Mesangial cell (primary cell): ENCODE measurements at places on chromosomes 3 and 15. TPM values are rescaled to one million over a fixed set of nuclear protein-coding genes. Genes with fewer than 3 reads are reported as not detected.

ERC2 gene
- total RNA-seq = 1.8 and 3.1 TPM in 2 replicates

ZNF80 gene
- not detected in 2 replicates for total RNA-seq

SLC2A2 gene
- total RNA-seq = 1.9 TPM in 1 of 2 replicates, not detected in the other

SAMD7 gene
- not detected in 2 replicates for total RNA-seq

MYZAP gene
- total RNA-seq = under 0.01 and 0.81 TPM in 2 replicates

LEKR1 gene
- 0.38 and 0.65 TPM in 2 replicates for total RNA-seq

GRM2 gene
- 0.16 TPM in 1 of 2 replicates, not detected in the other for total RNA-seq

SNX22 gene
- under 0.01 and 0.25 TPM in 2 replicates for total RNA-seq

SLC7A14 gene
- 0.13 TPM in 1 of 2 replicates, not detected in the other for total RNA-seq

COPG1 gene
- 142 and 172 TPM in 2 replicates for total RNA-seq

ISG20 gene
- total RNA-seq = 2.6 and 5.7 TPM in 2 replicates

SH2D7 gene
- not detected in 2 replicates for total RNA-seq

CHL1 gene
- 5.2 TPM in 1 of 2 replicates, not detected in the other for total RNA-seq

AGTR1 gene
- total RNA-seq = 0.13 and 0.16 TPM in 2 replicates

ANKUB1 gene
- not detected in 2 replicates for total RNA-seq

MST1R gene
- 0.65 and 2.0 TPM in 2 replicates for total RNA-seq

INSYN1 gene
- total RNA-seq = 0.81 and 3.8 TPM in 2 replicates

LRRN1 gene
- 1.1 and 1.6 TPM in 2 replicates for total RNA-seq

ERICH6 gene
- total RNA-seq = not detected in 2 replicates

HTR3E gene
- total RNA-seq = not detected in 2 replicates

MNS1 gene
- 1.1 and 1.5 TPM in 2 replicates for total RNA-seq

CGNL1 gene
- 5.9 and 45.4 TPM in 2 replicates for total RNA-seq

U2SURP gene
- total RNA-seq = 13.6 and 20.5 TPM in 2 replicates

GOLGA6L9 gene
- 0.81 and 1.1 TPM in 2 replicates for total RNA-seq

PIGZ gene
- 0.98 and 6.6 TPM in 2 replicates for total RNA-seq

IL17RB gene
- 0.49 and 0.63 TPM in 2 replicates for total RNA-seq

CACNA1D gene
- total RNA-seq = 0.49 and 8.0 TPM in 2 replicates

FSIP1 gene
- 0.16 and 0.25 TPM in 2 replicates for total RNA-seq

GLDN gene
- total RNA-seq = under 0.01 TPM in 1 of 2 replicates, not detected in the other

FOXL2NB gene
- 0.13 TPM in 1 of 2 replicates, not detected in the other for total RNA-seq

C3orf52 gene
- 13.1 and 15.0 TPM in 2 replicates for total RNA-seq

TRH gene
- total RNA-seq = not detected in 2 replicates

LRRK1 gene
- total RNA-seq = 11.5 and 13.7 TPM in 2 replicates

UPK1B gene
- 14.3 and 28.2 TPM in 2 replicates for total RNA-seq

ASB14 gene
- total RNA-seq = not detected in 2 replicates

NOX5 gene
- total RNA-seq = 0.16 and 1.1 TPM in 2 replicates

PRSS50 gene
- total RNA-seq = 0.16 and 0.63 TPM in 2 replicates

ECE2 gene
- total RNA-seq = not detected in 2 replicates

CCR3 gene
- total RNA-seq = not detected in 2 replicates

C2CD4A gene
- 0.25 TPM in 1 of 2 replicates, not detected in the other for total RNA-seq

TRIP4 gene
- total RNA-seq = 6.7 and 10.0 TPM in 2 replicates

IGSF11 gene
- total RNA-seq = under 0.01 TPM in 1 of 2 replicates, not detected in the other
